ENCODE measurements at places on chromosomes 6 and 20.

GRCh38 chr6:39791850-39792539 is at the start of gene DAAM2:
TSS of gene DAAM2 (plus strand) at chr6:39792376. CDS start at chr6:39856303, 63,927 bp downstream.
- DNase-seq, result no peak

DNA sequence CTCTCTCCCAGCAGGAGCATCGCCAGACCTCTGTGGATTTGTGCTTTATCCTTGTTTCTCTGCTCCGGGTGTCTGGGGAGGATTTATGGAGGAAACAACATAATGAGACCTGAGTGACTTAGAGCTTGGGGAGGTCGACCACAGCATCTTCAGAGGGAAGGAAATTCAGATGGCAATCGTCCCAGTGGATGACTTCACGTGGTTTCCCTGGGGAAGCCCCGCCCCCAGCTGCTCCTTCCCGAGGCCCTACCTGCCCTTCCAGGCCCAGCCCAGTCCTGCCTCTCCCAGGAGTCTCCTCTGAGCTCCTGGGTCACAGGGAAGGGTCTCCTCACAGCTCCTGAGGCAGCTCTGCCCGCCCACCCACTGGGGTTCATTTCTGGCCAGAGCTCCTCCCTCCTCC is 430.3 kb upstream of the SULF2 start:
- DNase-seq, result no peak

GRCh38 chr6:126091466-126091865 is 105.1 kb downstream of the TRMT11 start:
- DNase-seq, result no peak

DNA sequence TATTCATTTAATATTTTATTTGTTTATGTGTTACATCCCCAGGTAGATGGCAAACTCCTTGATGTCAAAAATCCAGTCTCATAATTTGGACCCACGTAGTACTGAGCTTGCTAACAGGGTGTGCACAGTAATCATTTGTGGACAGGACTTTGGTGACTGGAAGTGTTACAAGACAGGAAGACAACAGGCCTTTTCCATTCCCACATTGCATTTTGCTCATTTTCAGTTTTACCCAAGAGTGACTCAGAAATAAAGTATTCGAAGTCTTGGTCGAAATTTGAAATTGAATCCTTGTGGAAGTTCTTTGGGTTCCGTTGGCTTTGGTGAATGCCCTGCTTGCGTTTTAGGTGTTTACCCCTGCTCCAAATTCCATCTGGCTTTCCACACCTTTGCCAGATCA is 63.0 kb upstream of the THBS2 start:
- no peak for DNase-seq

- no peak for DNase-seq
These were observed 515.7 kb downstream of the NKAIN2 start for GRCh38 chr6:124319410-124319809.

DNA sequence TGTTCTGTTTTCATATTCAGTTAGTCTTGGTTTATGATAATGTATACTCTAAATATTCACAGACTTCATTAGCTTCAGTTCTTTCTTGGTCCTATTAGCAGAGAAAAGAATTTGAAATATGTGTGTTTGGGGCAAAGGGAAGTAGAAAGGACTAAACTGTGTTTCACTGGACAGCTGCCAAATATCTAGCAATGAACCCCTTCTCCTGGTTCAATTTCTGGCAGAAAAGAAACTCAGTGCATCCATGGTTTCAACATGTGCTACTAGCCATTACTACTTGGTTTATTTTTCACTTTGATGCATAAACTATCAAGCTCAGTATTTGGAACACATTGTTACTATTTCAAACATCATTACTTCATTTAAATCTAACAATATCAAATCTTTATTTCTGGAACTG is 43.6 kb downstream of the FBXL4 start:
- no peak for DNase-seq

DNA sequence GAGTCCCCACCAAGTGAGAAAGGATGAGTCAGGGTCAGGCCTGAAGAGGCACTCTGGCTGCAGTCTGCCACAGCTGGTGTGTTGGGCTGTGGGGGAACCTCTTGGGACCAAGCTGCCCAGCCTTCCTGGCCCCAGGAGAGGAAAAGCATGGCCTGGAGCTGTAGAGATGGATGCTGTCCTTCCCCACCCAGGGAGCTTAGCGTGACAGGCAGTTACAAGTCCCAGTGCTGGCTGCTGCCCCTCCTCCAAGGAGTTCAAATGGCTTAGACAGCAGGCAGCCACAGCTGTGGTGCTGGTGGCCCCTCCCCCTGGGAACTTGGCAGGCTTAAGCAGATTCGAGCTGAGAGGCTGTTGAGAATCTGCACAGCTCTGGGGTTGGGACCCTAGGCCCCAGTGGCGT is 253.2 kb downstream of the PLCB1 start:
- no peak for DNase-seq

DNA sequence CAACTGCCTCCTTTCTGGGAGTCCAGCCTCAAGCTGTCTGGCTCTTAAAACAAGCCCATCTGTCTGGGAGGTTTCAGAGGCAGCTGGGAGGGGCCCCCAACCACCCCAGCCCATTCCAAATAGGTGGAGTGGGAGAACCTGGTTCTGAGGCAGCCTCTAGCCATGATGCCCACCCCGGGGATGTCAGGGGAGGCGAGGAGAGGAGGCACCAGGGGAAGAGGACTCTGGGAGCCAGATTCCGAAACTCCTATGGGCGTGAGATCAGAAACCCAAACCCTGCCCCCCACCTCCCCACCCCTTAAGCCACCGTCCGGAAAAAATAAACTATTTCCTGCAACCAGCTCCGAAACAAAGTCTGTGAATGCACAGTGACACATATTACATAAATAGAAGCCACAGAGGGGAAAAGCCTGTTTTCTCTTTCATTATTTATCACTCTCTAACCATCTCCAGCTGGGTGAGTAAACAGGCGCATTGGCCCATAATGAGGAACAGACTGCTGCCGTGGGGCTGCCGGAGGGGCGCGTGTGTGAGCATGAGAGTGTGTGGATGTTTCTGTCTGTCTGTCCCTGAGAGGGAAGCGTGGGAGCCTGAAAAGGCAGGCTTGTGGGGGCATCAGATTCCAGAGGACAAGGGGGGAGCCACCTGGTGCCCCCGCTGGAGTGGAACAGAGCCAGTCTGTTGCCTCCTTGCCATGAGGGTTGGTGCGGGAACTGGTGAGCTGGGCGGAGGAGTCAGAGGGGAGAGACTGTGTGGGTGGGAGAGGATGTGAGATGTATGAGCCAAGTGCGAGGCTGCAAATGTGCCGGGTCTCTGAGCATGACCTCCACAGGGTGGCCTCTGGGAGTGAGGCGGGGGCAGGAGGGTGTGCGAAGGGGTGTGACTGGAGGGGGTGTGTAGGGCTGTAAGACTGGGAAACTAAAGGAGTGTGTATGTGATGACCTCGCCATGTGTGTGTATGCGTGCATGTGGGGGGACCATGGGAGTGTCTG is 14.3 kb upstream of the FOXP4 start:
- peak; percentile 49 for DNase-seq

GRCh38 chr6:36419310-36419709 is 23.3 kb downstream of the PXT1 start:
- no peak for DNase-seq

DNA sequence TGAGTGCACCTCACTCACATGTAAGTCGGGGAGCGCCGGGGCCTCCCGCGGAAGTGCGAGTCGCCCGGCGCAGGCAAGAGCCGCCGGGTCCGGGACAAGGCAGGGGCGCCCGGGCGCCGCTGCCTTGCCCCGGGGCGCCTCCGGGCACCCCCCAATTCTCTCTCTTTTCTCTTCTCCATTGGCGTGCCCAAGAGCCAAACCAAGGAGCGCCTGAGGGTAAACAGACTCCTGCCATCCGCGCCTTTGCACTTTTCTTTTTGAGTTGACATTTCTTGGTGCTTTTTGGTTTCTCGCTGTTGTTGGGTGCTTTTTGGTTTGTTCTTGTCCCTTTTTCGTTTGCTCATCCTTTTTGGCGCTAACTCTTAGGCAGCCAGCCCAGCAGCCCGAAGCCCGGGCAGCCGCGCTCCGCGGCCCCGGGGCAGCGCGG is 36.8 kb downstream of the GNAS start:
- DNase-seq, result no peak

GRCh38 chr6:167663784-167664443 is 162.8 kb upstream of the AFDN start:
- no peak for DNase-seq

GRCh38 chr6:87482366-87482765 is 9.6 kb downstream of the SLC35A1 start:
- no peak for DNase-seq

DNA sequence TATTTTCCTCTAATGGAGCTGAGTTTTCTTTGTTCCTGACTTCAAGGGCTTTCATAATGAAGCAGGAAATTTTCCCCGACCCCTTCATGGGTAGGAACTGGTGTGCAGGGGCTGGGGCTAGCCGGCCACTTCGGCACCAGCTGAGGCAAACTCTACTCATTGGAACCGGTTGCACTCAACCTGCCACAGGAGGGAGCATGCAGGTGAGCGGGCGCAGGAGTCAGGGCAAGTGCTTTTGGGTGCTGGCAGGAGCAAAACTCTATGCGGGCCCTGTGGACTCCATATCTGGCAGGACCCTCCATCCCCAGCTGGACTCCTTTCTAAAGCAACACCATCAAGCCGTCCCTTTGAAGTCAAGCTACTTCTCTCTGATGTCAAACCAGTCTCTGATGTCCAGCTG is 244.2 kb downstream of the EPM2A start:
- no peak for DNase-seq

DNA sequence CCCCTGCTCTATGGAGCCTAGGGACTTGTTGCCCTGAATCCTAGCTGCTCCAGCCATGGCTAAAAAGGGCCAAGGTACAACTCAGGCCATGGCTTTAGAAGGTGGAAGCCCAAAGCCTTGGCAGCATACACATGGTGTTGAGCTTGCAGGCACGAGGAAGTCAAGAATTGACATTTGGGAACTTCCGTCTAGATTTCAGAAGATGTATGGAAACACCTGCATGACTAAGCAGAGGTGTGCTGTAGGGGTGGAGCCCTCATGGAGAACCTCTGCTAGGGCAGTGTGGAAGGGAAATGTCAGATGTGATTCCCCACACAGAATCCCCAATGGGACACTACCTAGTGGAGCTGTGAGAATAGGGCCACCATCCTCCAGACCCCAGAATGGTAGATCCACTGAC is 95.1 kb upstream of the TMEM170B start:
- no peak for DNase-seq

DNA sequence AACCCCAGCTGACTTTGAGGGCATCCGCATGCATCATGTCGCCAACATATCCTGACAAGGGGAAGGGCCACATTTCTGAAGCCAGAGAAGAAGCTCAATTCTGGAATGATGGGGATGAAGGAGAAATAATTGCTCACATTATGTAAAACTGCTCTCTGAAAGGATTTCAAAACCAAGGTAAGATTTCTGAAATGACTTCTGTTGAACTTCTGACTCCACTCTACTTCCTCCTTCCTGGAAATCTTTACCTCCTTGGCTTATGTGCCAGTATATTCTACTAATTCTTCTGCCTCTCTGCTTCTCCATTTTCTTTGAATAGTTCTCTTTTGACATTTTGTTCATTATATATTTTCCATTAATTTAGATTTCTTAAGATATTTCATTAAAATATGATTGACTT is 31.9 kb downstream of the HLA-DPB1 start:
- no peak for DNase-seq

DNA sequence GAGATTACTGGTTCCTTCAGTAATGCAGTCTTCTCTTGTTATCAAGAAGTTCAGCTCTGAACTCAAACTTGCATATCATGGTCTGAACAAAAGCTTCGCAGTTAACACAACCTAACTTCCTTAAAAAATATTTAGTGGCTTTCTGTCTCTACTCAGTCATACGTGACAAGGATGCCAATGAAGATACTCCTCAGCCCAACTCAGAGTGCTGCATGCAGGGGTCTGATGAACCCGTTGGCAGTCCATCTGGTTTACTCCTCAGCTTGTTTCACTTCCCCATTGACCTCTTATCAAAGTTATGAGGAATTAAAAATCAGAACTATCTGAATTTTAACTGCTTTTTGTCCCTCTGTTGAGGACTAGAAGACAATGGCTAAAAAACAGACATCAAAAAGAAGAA is 56.6 kb upstream of the RIN2 start:
- DNase-seq, result no peak

- DNase-seq, result no peak
These were observed 90.7 kb downstream of the SNAP25 start for GRCh38 chr20:10309326-10309725.

- peak; percentile 15 for DNase-seq
These were observed 1.0 kb upstream of the E2F3 start for GRCh38 chr6:20400456-20401204.

DNA sequence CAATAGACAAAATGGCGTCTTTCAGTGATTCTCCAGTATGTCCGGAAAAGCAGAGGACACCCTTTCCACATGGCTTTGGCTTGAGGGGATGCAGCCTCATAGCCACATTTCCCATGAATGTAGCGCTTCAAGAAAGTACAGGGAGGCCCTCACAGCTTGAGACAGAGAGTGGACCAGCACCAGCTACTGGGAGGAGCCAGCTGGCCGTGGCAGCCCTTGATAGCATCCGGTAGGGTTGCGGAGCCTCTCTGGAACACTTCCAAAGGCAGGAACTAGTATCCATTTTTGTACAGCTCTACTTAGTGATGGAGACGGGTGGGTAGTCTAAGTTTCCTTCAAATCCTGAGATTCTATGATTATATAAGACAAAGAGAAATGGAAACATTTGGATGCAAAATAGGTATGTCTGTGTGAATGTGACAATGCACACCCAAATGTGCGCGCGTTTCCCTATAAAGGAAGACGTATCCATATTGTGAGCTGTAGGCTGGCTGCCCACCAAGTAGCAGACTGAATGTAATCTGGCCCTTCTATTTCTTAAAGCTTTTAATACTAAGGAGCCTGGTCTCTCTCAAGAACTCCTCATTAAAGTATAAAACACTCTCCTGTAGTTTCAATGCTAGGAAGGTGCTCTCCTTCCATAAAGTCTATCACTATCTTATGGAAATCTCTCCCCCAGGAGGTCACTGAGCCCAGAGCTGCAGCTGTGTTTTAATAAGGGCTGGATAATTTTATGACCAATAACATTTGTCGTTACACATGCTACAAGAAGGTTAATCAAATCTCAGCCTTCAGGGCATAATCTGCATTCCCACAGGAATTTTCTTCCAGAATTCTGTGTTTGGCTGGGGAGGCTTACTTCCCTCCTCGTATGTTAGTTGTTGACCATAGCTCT is 74.0 kb downstream of the SOBP start:
- DNase-seq, result no peak

DNA sequence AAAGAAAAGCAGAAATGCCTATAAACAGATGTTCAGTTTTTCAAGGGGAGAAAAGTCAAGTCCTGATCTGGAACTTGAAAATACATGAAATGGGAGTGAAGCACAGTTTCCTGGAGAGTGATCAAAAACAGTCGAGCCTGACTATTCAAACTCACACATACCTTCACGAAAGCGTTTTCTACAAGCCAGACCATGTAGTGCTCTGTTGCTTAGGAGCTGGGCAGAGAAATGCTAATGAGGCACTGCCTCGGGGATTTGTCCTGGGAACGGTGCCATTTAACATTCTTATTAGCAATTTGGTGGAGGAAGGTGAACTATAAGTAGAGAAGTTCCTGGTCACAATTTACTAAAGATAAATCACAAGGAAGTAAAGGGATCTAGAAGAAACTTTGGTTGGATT is 5.9 kb downstream of the NHSL1 start:
- no peak for DNase-seq

GRCh38 chr6:136521427-136521826 is 28.8 kb downstream of the MAP7 start:
- no peak for DNase-seq

All from activated gamma-delta T cell treated with Interleukin-2 at 50 U/mL for 16 hours (primary cell).